T-helper 22 cell (primary cell): ENCODE measurements at places on chromosomes 2 and 18.

- no peak for DNase-seq
Observed at GRCh38 chr2:95276888-95277245, 2.6 kb downstream of the PROM2 start.

DNA sequence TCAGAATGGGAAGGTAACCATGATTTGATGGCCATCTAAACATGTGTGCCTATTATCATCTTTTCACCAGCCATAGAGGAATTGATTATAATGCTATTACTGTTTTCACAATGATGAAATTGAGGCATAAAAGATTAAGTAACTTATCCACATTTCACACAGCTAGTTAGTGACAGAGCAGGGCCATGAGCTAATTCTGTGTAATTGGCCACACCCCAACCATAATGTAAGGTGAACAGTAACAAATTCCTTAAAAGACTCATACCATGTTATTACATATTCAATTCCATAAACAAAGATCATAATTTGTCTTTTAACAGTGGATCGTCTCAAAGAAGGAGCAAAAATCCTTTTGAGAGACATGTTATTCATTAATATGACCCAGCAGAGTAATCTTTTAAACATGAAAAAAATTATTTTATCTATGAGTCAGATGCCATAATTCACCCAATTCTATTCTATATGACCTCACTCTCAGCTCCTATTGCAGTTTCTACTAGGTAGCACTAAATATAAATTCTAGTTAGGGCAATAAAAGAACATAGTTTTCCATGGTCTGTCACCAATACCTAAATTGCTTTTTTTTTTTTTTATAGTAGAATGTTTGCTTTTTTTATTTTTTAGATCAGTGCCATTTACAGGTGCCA, 475.8 kb upstream of the SLC39A10 start:
- DNase-seq, result no peak

DNA sequence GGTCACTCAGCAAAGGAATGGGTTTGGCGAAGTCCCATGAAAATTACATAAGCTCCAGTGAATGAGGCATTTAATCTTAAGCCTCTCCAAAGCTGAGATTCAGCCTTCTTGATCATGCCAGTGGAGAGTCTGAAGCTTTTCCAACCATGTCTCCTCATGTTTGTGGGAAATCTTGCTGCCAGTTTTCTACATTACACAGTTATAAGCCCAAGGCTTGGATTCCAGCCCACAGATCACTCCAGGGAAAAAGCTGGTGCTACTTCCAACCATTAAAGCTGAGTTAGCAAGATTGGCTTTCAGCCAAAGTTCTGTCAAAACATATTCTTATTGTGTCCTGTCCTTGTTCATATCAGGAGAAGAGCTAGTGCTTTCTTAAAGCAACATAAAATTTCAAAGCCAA, 293.8 kb downstream of the LRRTM4 start:
- no peak for DNase-seq

DNA sequence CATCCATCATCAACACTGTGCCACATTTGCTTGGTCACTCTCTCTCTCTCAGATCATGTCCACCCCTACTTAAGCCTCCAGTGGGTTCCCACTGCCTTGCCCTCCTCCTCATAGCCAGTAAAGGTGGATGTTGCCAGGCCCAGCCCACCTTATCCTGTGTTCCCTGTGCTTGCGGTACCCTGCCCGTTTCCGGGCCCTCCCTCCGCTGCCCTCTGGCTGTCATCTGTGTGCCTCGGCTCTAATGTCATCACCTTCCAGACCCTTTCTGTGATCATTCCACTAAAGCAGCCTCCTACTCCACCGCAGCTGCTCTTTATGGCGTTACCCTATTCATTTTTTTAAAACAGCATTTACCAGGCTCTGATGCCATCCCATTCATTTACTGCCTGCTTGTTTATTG, 305.7 kb upstream of the SKOR2 start:
- DNase-seq, result no peak

GRCh38 chr2:74881176-74881575, 47.2 kb downstream of the HK2 start:
- DNase-seq, result no peak
